ENCODE measurements at places on chromosomes 2 and 18.

- no peak for DNase-seq
- H3K4me3 ChIP-seq: no peak overlapping the region
- no peak overlapping the region for H3K27ac ChIP-seq
- no peaks in the 10 kb centered on the region for H3K27me3 ChIP-seq
- peaks cover 58% of the 10 kb centered on the region for H3K36me3 ChIP-seq
Measured at GRCh38 chr18:79928563-79928960, 22.9 kb downstream of the SLC66A2 start.

- H3K4me1 ChIP-seq: peaks cover 18% of the 10 kb centered on the region
- no peak overlapping the region for H3K4me3 ChIP-seq
- DNase-seq: no peak
- H3K27ac ChIP-seq: no peak overlapping the region
- H3K36me3 ChIP-seq: peaks cover 1% of the 10 kb centered on the region
- no peaks in the 10 kb centered on the region for H3K27me3 ChIP-seq
Measured at GRCh38 chr2:96811917-96812316, 4.2 kb upstream of the CNNM3 start.

- H3K36me3 ChIP-seq: no peaks in the 10 kb centered on the region
- peaks cover 4% of the 10 kb centered on the region for H3K4me1 ChIP-seq
- H3K27me3 ChIP-seq: peaks cover 13% of the 10 kb centered on the region
Measured at GRCh38 chr2:64362562-64363026, 91.4 kb upstream of the LGALSL start.

- no peak for DNase-seq
- H3K27ac ChIP-seq: no peak overlapping the region
- H3K4me3 ChIP-seq: no peak overlapping the region
Measured at GRCh38 chr2:238250896-238251295, 11.1 kb upstream of the HES6 start.

DNA sequence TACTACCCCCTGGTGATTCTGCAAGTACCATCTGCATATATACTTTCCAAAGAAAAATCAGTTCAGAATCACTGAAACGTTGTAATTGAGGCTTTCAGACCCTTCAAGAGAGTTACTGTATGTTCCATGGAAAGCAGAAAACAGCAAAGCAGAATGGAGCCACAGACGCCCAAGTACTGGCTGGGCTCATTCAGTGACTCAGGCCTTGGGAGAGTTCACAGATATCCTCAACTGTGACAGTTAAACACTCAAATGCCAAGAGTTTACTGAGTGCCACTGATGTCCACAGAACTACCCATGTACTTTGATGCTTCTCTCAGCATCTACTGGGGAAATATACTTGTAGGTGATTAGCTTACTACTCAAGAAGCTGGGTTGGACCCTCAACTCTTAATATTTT is 303.4 kb downstream of the TCF4 start:
- no peak overlapping the region for H3K4me3 ChIP-seq
- no peak for DNase-seq
- H3K36me3 ChIP-seq: no peaks in the 10 kb centered on the region
- no peak overlapping the region for H3K27ac ChIP-seq

Measured in activated CD4-positive, alpha-beta memory T cell treated with anti-CD3 and anti-CD28 coated beads for 36 hours (primary cell).